ENCODE measurements at places on chromosomes 2 and 18.

GRCh38 chr2:14706201-14706600, 73.7 kb downstream of the LRATD1 start:
- no peaks in the 10 kb centered on the region for H3K36me3 ChIP-seq
- no peak overlapping the region for H3K27ac ChIP-seq
- H3K4me3 ChIP-seq = no peak overlapping the region
- no peaks in the 10 kb centered on the region for H3K4me1 ChIP-seq
- no peaks in the 10 kb centered on the region for H3K27me3 ChIP-seq

DNA sequence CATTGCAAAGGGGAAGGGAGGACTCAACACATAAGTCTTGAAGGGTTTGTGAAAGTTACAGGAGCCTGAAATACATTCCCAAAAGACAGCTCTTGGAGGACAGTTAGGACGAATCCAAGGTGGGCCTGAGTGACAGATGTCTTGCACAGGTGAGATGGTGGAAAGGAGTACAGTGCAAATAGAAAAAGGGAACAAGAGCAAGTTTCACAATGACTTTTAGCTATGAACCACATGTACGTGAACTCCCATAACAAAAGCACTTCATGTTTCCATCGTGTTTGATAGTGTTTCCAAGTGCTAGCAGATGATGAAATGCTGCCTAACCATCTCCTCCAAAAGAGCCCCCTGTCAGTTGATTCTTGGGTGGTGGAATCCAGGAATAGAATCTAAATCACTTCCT, 1.8 kb downstream of the IL18RAP start:
- no peaks in the 10 kb centered on the region for H3K27me3 ChIP-seq
- no peak overlapping the region for H3K4me3 ChIP-seq
- H3K36me3 ChIP-seq = no peaks in the 10 kb centered on the region
- H3K27ac ChIP-seq = no peak overlapping the region

DNA sequence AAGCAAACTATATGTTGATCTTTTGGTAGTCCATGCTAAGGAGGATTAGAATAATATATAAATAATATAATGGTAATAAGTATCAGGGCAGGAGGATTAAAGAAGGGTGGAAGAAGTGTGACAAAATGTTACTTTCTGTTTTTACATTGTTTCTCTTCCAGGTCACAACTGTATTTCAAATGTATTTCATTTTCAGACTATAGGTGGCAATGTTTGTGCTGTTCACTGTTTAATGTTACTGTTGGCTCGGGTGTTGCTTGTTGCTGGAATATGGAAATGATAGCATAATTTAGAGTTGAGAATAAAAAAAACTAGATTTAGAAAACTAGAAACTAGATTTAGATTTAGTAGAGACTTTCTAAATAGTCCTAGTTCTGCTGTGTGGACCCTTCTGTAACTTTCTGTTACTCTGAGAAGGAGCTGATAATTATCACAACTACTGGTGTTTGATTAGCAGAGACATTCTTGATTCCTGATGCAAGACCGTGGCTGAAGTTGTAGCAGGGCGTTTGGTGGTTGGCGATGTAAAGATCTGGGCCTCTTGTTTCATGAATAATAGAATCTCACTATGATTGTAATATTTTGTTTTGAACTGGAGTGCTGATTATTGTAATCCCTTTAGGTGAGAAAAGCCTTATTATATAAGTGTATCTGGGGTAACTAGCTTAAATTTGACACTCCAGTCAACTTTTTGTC, 7.9 kb downstream of the NEDD4L start:
- no peak overlapping the region for H3K27ac ChIP-seq
- no peaks in the 10 kb centered on the region for H3K36me3 ChIP-seq
- H3K4me3 ChIP-seq = no peak overlapping the region
- H3K27me3 ChIP-seq = no peaks in the 10 kb centered on the region

DNA sequence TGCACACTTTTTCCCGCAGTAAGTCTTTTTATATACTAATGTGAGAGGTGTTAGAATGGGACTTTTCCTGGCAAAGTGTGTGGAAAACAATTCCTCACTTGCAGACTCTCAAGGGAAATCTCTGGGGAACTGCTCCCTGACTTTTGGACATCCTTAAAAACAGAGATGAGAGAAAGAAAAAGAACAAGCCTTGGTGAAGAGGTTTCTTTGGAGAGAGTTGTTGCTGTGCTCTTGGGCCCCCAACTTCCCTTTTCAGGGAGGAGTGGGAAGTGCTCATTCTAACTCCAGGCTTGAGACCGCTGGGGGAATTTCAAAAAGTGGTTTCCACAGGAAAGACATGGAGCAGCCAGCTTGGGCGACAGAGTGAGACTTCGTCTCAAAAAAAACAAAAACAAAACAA, 142.6 kb upstream of the SPRED2 start:
- no peak overlapping the region for H3K4me3 ChIP-seq
- no peaks in the 10 kb centered on the region for H3K36me3 ChIP-seq
- no peak overlapping the region for H3K27ac ChIP-seq
- DNase-seq = no peak
- H3K4me1 ChIP-seq = peaks cover 5% of the 10 kb centered on the region
- no peaks in the 10 kb centered on the region for H3K27me3 ChIP-seq

- H3K27ac ChIP-seq = no peak overlapping the region
- H3K4me3 ChIP-seq = no peak overlapping the region
- no peak for DNase-seq
- no peaks in the 10 kb centered on the region for H3K27me3 ChIP-seq
- H3K36me3 ChIP-seq = no peaks in the 10 kb centered on the region
These were observed 119.6 kb downstream of the MBP start for GRCh38 chr18:77012806-77013541.

DNA sequence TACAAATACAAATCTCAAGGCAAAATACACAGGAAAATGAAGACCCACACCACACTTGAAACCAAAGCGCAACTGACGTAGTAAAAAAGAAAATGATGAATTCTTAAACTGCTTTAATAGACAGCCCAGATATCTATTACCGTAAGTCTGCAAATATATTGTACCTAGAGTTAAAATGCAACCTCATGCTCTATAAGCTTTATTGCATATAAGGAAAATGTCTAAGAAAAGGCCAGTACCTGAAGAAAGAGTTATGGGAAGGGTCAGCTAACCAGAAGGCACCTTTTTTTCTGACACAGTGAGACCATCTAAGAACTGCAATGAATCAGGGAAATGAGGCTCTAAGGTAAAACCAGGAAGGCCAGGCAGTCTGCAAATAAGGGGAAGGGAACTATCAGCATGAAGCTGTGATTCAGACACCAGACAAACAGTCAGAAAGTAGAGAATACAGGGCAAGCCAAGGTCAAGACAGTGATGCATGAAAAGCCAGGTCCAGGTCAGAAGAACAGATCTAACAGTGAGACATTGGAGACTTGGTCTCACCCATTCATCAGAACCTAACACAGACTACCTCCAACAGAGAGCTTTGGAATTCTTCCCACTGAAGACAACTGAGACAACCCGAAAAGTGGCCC, 46.9 kb downstream of the PDE11A start:
- no peaks in the 10 kb centered on the region for H3K36me3 ChIP-seq
- H3K27ac ChIP-seq = no peak overlapping the region
- H3K4me3 ChIP-seq = no peak overlapping the region
- DNase-seq = no peak
- H3K4me1 ChIP-seq = no peaks in the 10 kb centered on the region

- no peaks in the 10 kb centered on the region for H3K4me1 ChIP-seq
- no peak overlapping the region for H3K27ac ChIP-seq
- no peak overlapping the region for H3K4me3 ChIP-seq
- no peaks in the 10 kb centered on the region for H3K36me3 ChIP-seq
- DNase-seq = no peak
- no peaks in the 10 kb centered on the region for H3K27me3 ChIP-seq
These were observed 47.9 kb downstream of the SH3RF3 start for GRCh38 chr2:109176928-109177327.

- no peak overlapping the region for H3K4me3 ChIP-seq
- peaks cover 15% of the 10 kb centered on the region for H3K4me1 ChIP-seq
- no peak for DNase-seq
- no peaks in the 10 kb centered on the region for H3K27me3 ChIP-seq
These were observed 32.2 kb downstream of the FAM178B start for GRCh38 chr2:96954011-96954846.

DNA sequence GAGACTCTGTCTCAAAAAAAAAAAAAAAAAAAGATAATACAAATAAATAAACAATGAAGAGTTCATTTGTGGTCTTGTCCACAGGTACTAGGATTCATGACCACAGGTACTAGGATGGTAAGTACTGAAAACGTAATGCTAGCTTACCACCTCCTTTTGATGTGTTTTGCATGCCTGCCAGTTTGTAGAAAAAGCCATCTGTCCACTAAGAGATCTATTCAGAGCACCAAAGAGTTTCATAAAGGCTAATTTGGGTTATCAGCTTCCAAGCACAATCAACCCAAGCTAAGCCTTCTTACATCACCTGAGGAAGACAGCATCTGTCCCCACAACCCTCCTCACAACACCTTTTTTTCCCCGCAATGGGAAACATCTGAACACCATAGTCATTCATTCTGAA, 477.2 kb downstream of the ZEB2 start:
- H3K27me3 ChIP-seq = no peaks in the 10 kb centered on the region
- no peak overlapping the region for H3K27ac ChIP-seq
- no peaks in the 10 kb centered on the region for H3K36me3 ChIP-seq

GRCh38 chr2:8154936-8155335, 526.9 kb upstream of the ID2 start:
- no peaks in the 10 kb centered on the region for H3K27me3 ChIP-seq
- H3K4me1 ChIP-seq = no peaks in the 10 kb centered on the region

DNA sequence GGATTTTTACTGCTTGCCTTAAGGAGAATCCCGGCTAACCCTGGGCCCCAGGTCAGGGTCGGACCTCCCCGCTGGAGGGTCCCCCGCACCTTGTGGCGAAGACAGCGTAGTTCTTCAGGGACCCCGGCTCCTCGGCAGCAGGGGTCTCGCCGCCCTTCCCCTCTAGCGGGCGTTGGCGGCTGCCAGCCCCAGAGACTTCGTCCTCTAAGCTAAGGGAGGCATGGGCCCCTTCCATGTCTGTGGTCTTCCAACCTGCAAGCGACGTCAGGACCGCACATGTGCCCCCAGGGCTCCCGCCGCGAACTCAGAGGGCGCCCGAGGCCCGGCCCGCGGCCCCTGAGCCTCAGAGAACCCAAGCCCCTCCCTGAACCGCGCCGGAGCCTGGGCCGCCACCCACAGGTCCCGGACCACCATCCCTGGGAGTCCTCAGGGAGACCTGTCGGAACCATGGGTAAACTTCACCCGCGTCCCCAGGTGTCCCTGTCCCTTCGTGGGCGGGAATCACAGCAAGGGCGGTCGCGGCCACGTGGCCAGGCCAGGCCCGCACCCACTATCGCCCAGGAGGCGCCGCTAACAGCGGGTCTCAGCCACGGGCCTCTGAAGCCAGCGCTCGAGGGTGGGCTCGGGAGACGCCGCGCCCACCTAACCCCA, 562 bp downstream of the ANKMY1 start:
- DNase-seq = no peak
- H3K27me3 ChIP-seq = no peaks in the 10 kb centered on the region
- peaks cover 4% of the 10 kb centered on the region for H3K36me3 ChIP-seq
- H3K4me3 ChIP-seq = peak overlapping the region; percentile 27
- peaks cover 37% of the 10 kb centered on the region for H3K4me1 ChIP-seq

DNA sequence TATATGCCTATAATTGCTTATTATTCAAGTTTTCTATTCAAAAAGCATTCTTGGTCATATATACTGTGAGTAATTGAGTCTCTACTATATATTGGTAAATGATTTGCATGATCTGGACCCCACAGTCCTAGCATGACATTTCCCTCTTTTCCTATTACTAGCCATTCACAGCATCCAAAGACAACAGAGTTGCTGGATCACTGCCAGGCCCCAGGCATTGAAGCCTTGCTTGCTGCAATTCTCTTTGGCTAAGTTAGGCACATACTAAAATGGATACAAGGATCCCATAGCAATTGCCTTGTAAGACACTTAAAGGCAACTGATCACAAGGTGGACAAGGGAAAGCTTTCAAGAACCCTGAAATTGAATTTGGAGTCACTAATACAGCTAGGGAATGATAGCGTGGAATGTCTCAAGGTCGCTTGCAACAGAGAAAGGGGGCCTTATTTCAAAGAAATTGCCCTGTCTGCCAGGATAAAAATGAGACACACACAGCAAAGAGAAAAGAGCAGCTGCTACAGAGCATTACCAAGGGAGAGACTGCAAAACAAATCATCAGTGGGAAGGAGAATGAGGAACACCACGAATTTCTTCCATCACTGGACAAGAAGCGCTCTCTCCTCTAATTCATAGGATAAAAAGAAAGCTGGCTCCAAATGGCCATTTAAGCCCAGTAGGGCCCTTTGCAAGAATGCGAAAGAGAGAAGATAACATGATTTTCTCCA, 77.1 kb upstream of the EPHA4 start:
- DNase-seq = no peak
- no peaks in the 10 kb centered on the region for H3K27me3 ChIP-seq

DNA sequence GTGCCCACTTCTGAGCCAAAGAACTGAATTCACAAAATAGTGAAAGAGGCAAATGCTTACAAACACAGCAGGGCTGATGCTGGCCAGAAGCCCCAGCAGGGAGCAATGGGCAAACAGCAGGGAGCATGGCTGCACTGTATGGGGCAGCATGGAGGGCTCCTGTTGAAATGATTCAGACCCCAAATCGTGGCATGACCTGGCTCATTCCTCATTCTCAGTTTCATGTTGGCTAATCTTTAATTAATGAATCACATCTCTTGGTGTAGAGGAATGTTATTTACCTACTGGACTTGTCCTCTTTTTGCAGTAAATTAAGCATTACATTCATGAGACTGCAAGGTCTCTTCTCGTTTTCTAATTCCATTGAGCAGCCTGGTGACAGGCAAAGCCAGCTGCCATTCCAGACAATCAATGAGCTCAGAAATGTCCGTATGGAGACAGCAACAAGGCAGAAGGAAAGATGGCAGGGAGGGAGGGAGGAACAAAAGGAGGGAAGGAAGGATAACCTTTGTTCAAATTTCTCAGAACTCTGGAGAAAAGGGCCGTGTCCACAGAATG, 84.9 kb upstream of the ST8SIA3 start:
- no peaks in the 10 kb centered on the region for H3K36me3 ChIP-seq
- H3K4me1 ChIP-seq = no peaks in the 10 kb centered on the region
- H3K27me3 ChIP-seq = no peaks in the 10 kb centered on the region
- no peak overlapping the region for H3K27ac ChIP-seq
- no peak for DNase-seq

All from esophagus squamous epithelium (tissue), 5 donors.